Activated CD4-positive, alpha-beta memory T cell treated with anti-CD3 and anti-CD28 coated beads, Interleukin-2, amount 10 ng/mL, durations not matched to agents 7 days and 5 days (primary cell): ENCODE measurements at places on chromosomes 1 and 21. TPM values are rescaled to one million over a fixed set of nuclear protein-coding genes. Genes with fewer than 3 reads are reported as not detected.

DNA sequence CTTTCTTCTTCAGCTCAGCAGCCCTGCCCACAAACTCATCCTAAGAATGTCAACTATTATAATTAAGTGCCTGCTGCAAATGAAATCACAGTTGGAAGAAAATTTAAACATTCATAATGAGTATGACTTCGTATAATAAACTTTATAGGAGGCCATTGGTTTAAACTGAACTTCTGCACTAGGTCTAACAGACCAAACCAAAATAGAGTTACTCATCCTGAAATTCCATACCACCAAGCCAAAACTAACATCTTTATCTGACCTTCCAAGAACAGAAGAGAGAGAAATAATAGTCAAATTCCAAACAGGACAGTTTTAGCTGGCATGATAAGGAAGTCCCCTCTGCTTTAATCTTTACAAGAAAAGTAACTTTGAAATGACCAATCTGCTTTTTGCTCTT is 472.4 kb upstream of the PRMT6 start:
- H3K4me1 ChIP-seq = no peaks in the 10 kb centered on the region
- DNase-seq = no peak
- H3K4me3 ChIP-seq = no peak overlapping the region

- peaks cover 28% of the 10 kb centered on the region for H3K27me3 ChIP-seq
- no peaks in the 10 kb centered on the region for H3K36me3 ChIP-seq
- no peaks in the 10 kb centered on the region for H3K4me1 ChIP-seq
- no peak overlapping the region for H3K4me3 ChIP-seq
- DNase-seq = no peak
Measured at GRCh38 chr1:109959974-109960744, 24.4 kb upstream of the AHCYL1 start.

- H3K36me3 ChIP-seq = no peaks in the 10 kb centered on the region
- H3K4me1 ChIP-seq = peaks cover 6% of the 10 kb centered on the region
- DNase-seq = no peak
- H3K27ac ChIP-seq = no peak overlapping the region
Measured at GRCh38 chr1:45412899-45413298, 72.7 kb upstream of the MUTYH start.

DNA sequence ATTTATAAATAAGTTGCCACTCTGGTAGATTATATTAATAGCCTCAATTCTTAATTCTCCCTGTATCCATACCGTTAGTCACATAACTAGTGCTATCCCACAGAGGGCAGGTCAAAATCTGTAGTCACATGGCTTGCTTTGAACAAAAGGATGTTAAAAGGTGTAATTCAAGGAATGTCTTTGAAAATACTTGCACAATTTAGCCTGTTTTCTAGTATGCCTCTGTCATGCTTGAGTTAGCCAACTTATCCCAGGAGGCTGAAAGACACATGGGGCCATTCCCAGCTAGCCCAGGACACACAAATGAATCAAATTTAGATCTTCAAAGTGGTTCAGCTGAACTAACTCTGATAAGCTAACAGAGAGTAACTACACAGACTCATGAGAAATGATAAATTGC is 758.5 kb upstream of the NEGR1 start:
- no peaks in the 10 kb centered on the region for H3K36me3 ChIP-seq
- no peaks in the 10 kb centered on the region for H3K4me1 ChIP-seq
- H3K4me3 ChIP-seq = no peak overlapping the region
- H3K27ac ChIP-seq = no peak overlapping the region
- no peak for DNase-seq

DNA sequence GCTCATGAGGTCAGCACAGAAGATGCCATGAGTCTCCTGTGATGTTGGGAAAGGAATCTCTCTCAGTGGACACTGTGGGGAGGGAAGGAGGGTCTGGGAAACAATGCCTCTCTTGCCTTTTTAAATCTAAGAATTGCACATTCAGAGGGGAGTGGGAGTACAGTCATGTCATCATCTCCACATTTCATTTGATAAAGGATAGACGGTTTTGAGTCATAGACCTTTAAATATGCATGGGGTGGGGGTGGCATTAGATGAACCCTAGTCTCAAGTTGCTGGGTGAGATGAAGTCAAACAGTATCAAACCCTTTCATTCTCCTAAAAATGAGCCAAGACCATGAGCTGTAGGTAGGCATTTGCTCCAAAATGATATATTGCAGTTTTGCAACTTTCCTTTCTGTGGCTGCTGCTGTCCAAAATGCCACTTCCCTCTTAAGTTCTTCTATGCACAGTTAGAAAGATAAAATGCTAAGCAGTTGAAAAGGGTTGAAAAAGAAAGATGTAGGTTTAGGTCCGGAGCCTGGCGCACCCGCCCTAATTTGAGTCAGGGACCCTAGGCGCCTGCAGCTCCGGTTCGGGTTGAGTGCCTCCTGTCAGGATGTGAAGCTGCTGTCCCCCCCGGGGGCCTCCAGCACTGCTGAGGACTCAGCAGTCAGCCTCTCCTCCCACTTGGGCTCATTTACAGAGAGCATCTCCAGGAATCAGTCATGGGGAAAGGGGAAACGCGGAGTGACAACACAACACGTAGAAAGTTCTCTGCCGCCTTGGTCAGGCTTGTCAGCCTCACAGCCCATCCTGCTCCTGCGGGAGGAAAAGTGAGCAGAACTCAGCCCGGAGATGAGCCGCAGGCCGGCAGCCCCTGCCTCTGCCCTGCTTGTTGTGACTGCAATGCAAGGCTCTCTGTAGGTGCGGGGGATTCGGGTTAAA is 479.3 kb upstream of the RUNX1 start:
- peaks cover 41% of the 10 kb centered on the region for H3K4me1 ChIP-seq
- peak; percentile 54 for DNase-seq
- no peaks in the 10 kb centered on the region for H3K36me3 ChIP-seq
- H3K4me3 ChIP-seq = peak overlapping the region; percentile 76
- peak overlapping the region; percentile 84 for H3K27ac ChIP-seq

DNA sequence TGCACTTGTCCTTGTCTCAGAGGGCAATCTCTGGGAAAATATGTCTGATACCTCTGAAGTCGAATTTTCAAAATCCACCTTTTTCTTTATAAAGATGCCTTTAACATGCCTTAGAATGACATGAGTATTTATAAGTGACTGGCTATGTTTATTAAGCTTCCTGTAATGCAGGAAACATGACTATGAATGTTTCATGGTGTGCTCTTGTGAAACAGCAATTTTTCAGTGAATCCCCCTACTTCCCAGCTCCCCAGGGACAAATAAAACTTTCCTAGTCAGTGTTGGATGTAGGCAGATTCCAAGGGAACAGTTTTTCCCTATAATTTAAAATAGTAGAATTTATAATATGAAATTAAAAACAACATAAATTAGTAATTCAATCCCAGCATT is 437.0 kb downstream of the LMO4 start:
- no peak for DNase-seq
- no peak overlapping the region for H3K4me3 ChIP-seq
- H3K4me1 ChIP-seq = no peaks in the 10 kb centered on the region
- no peaks in the 10 kb centered on the region for H3K27me3 ChIP-seq
- no peaks in the 10 kb centered on the region for H3K36me3 ChIP-seq
- no peak overlapping the region for H3K27ac ChIP-seq

DNA sequence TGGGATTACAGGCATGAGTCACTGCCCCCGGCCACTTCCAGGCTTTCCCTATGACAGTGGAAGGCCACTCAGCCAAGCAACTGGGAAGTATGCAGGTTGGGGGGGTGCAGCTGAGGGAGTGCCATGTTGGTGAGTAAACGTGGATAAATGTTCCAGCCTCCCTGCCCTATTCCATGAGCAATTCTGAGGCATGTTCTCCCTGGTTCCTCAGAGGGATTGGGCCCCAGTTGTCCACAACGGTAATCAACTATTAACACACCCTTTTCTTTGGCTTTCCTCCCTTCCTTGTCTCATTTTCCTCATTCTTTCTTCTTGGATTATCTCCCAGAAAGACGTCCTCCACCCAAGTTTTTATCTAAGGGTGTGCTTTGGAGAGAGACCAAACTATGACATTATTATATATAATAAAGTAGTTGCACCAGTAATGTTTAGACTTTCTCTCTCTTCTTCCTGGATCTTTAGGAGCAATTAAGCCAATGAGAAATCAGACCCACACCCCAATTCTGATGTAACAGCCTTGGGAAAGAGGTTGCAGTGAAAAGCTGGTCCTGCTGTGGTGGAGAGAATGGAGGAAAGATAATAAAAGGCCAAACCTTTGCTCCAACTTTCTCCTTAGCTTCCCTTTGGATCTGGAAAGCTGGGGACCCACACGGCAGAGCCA is 6.8 kb upstream of the SLAMF9 start:
- H3K27ac ChIP-seq = no peak overlapping the region
- H3K4me3 ChIP-seq = no peak overlapping the region
- DNase-seq = no peak
- peaks cover 17% of the 10 kb centered on the region for H3K4me1 ChIP-seq

DNA sequence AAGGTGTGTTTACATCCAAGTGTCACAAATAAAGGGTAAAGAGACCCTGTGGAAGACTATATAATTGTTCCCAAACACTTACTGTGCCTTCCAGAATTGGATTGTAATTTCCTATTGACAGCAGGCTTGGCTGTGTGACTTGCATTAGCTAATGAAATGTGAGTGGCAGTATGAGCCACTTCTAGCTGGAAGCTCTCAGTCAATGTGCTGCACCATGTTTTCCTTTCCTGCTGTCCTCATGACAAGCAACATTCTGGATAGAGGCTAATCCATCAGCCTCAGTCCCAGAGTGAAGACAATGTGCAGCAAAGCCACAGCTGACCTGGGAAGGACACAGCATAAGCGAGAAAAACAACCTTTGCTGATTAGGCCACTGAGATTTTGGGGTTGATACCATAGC is 5.9 kb upstream of the FOXJ3 start:
- peaks cover 4% of the 10 kb centered on the region for H3K27me3 ChIP-seq
- no peak for DNase-seq
- H3K4me1 ChIP-seq = peaks cover 20% of the 10 kb centered on the region
- H3K27ac ChIP-seq = no peak overlapping the region

- H3K27ac ChIP-seq = peak within 1 kb of the TSS; percentile 90
- peaks cover 34% of the 10 kb centered on the region for H3K36me3 ChIP-seq
- H3K27me3 ChIP-seq = no peaks in the 10 kb centered on the region
- H3K4me1 ChIP-seq = peaks cover 57% of the 10 kb centered on the region
- H3K4me3 ChIP-seq = peak within 1 kb of the TSS; percentile 98
- DNase-seq = peak; percentile 78
Measured at GRCh38 chr1:26826261-26827105, at the start of gene ZDHHC18. Gene ZDHHC18 (plus strand): TSS chr1:26826688. CDS start chr1:26826805, 117 bp downstream.

DNA sequence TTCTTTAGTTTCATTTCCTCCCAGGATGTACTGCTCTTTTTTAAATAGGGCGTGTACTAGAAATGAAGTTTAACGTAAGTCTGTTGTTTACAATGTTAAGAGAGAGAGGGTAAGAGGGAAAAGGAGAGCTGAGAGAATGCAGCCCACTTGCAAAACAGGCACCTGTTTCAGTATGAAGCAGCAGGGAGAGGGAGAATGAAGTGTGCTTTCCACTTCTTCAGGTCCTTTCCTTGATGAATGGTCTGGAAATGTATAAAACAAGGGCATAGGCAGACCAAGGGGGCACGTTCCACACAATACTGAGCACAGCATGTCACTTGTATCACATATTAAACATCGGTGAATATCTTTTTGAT is 2.0 kb downstream of the KCNA3 start:
- peak overlapping the region; percentile 100 for H3K4me3 ChIP-seq
- DNase-seq = peak; percentile 52
- peak overlapping the region; percentile 89 for H3K27ac ChIP-seq
- no peaks in the 10 kb centered on the region for H3K27me3 ChIP-seq

DNA sequence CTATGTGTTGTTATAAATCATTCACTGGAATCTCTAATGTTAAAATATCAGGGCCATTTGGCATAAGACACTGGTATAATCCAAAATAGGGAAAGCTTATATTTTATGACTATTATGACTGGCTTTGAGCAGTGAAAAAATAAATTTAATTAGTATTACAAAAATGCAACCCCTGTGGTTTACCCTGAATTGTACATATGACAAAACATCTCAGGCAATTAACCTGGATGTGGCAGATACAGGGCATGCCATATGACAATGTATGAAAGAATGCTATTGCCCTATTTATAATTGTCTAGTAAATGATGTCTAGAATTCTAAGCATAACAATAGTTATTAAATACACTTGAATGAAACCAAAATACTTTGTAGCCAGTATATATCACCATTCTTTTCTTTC is 532.5 kb upstream of the ADGRL4 start:
- DNase-seq = no peak
- no peak overlapping the region for H3K4me3 ChIP-seq
- no peaks in the 10 kb centered on the region for H3K36me3 ChIP-seq
- H3K27ac ChIP-seq = no peak overlapping the region

GRCh38 chr21:26447932-26448475 is 125.1 kb downstream of the CYYR1 start:
- no peak overlapping the region for H3K27ac ChIP-seq
- no peak for DNase-seq
- no peak overlapping the region for H3K4me3 ChIP-seq

DNA sequence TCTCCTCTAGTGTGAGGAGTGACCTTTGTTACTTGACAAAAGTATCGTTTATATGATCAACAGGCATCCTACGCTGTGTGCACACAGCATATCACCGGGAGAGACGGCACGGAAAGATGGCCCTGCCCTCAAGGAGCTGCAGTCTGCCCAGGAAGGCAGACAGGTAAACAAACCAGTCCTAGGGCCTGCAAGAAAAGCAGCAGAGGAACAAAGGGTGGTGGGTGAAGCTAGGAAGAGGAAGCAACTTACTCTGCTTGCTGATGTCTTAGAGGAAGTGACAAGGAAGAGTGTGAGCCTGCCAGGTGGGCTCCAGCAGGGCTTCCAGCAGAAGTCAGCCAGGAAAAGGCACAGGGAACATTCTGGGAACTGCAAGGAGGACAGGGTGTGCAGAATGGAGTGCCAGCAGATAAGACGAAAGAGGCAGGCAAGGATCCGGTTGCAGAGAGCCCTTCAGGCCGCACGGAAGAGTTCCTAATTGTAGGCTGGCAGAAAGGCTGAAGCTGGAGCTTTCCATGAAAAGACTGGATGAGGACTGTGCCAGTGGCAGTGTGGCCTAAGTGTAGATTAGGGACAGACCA is 106.7 kb downstream of the SLC45A1 start:
- peak; percentile 48 for DNase-seq
- H3K27me3 ChIP-seq = no peaks in the 10 kb centered on the region
- H3K4me3 ChIP-seq = peak overlapping the region; percentile 84
- peak overlapping the region; percentile 94 for H3K27ac ChIP-seq

- no peak for DNase-seq
- no peaks in the 10 kb centered on the region for H3K27me3 ChIP-seq
- H3K36me3 ChIP-seq = no peaks in the 10 kb centered on the region
- no peak overlapping the region for H3K27ac ChIP-seq
- H3K4me3 ChIP-seq = no peak overlapping the region
Measured at GRCh38 chr21:30240661-30241060, 24.8 kb upstream of the CLDN8 start.

Gene LCE6A
- not detected for total RNA-seq

Gene YBX1
- 575 TPM for total RNA-seq

Gene RGS8
- not detected for total RNA-seq

Gene KMO
- total RNA-seq = not detected

Gene S1PR1
- total RNA-seq = 220 TPM

Gene IGFN1
- total RNA-seq = not detected

Gene HES2
- 0.13 TPM for total RNA-seq
